ENCODE measurements at places on chromosomes 6 and 20. TPM values are rescaled to one million over a fixed set of nuclear protein-coding genes. Genes with fewer than 3 reads are reported as not detected.

Gene SOX18
- 36.8 TPM for total RNA-seq

Gene CD83
- 1.6 TPM for total RNA-seq

Gene NRN1
- total RNA-seq, result 13.7 TPM

Gene SOBP
- total RNA-seq, result 15.3 TPM

Gene BIRC7
- not detected for total RNA-seq

Gene ANGPT4
- total RNA-seq, result 0.05 TPM

Gene SGK2
- total RNA-seq, result 0.32 TPM

DNA sequence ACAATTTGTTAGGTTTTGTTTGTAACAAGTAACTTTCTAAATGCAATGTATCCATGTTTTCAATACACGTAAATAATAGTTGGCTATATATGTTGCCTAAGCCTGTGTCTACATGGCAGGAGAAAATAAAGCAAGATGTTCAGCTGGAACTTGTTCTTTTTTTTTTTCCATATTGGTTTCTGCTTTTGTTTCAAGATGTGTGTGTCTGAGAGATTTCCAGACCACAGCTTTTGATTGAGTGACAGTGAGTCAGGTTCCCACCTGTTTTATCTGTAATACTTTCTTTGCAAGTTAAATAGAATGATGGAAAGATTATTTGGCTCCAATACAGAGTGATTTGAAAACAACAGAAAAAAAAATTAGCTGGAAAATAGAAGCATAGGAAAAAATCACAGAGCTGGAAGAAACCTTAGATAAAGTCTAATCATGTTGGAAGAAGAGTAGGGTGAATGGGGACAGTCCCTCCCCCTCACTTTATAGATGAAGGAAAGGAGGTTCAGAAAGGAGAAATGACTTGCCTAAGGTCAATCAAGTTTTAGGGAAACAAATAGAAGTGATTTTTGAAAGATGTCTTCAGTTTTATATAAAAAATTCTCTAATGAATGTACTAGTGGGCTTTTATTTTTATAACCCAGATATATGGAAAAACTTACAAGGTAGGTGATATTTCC is 150.9 kb upstream of the STMND1 start:
- no peak for DNase-seq

DNA sequence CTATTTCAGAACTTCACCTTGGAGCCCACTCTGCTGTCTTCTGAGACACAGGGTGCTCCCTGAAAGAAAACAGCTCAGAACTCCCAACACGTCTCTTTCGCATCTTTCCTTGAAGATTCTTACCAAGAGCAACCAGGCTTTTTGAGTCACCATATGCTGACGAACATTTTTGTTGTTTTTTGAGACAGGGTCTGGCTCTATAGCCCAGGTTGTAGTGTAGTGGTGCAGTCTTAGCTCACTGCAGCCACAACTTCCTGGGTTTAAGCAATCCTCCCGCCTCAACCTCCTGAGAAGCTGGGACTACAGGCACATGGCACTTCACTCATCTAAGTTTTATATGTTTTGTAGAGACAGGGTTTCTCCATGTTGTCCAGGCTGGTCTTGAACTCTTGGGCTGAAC is 68.5 kb downstream of the TRMT11 start:
- no peak for DNase-seq

DNA sequence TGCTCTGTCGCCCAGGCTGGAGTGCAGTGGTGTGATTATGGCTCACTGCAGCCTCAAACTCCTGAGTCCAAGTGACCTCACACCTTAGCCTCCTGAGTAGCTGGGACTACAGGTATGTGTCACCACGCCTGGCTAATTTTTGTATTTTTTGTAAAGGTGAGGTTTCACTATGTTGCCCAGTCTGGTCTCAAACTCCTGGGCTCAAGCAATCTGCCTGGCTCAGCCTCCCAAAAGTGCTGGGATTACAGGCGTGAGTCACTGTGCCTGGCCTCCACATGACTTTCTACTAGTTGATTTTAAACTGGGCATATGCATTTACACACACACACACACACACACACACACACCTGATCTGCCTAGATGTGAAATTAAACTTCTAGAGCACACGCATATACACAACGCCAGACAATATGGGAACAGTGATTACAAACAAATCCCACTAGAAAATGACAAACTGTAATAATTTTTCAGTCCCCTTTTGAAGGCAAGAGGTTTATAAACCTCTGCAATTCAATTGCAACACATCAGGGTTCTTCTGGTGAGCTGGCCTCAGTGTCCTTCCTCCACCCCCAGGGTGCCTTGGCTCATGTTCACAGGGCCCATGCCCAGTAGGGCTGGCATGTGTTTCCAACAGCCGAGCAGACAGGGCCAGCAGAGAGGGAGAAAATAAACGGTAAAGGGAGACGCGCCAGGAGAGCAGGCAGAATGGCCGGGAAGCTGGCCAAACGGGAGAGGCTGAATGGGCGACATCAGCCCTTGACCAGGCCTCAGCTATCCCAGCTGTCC is 31.2 kb downstream of the PARD6B start:
- DNase-seq, result peak; percentile 90

DNA sequence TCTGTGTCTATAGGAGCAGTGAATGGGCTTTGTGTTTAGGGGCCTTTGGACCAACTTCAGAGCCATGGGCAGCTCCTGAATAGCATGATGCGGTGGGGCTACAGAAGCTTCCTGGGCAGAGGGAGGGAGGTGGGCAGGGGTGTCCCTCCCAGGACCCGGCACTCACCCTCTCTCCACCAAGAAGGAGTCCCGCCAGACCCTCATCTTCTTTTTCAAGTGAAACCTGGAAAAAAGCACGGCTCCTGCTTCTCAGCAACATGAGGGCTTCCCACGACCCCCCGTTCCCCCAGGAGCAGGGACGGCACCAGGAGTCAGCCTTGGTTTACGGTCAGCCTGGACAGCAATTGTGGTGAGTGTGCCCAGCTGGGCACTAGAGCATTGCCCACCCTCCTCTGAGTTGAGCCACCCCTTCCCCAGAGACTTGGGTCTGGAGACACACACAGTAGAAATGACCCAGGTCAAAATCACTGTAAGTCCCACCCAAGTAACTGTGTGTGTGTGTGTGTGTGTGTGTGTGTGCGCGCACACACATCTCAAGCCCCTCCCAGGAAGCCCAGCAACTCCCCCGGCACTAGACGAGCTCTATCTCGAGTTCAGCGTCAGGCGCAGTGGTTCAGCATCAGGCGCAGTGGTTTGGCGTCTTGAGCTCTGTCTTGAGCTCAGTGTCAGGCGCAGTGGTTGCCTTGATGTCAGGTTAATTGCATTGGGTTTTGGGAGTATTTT is 108.2 kb downstream of the SULF2 start:
- no peak for DNase-seq

DNA sequence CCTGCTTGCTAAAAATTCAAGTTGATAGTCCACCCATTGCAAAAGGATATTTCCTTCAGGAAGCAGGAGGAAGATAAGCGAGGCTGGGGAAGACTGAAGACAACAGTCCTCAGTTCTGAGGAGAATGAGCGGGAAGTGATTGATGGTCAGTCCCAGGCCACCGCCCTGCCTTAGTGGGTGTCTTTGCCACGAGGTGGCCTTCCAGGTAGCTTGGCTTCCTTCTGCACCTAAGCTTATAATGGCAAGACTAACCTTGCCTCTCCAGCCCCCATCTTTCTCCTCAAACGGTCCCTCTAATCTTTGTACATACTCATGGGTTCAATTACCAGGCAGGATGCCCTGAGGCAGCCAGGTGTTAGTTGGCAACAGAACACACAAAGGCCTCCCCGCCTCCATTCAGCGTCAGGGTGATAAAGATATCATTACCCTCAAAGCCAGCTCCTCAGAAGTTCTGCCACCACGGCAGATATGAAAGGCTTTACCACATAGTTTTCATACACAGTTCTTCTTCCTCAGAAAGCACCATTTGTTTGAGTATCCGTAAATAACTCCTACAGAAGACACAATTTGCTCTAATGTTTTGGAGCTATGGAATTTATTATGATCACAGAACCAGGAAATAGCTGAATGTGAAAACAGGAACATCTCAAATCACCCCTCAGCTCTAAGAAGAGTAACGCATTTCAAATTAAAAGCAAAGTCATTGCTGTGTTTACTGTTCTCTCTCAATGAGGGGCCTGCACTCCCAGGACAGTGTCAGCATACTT is 249.4 kb downstream of the ATXN1 start:
- no peak for DNase-seq

- DNase-seq, result no peak
These were observed 1.7 kb upstream of the FAM50B start for GRCh38 chr6:3847521-3847920.

DNA sequence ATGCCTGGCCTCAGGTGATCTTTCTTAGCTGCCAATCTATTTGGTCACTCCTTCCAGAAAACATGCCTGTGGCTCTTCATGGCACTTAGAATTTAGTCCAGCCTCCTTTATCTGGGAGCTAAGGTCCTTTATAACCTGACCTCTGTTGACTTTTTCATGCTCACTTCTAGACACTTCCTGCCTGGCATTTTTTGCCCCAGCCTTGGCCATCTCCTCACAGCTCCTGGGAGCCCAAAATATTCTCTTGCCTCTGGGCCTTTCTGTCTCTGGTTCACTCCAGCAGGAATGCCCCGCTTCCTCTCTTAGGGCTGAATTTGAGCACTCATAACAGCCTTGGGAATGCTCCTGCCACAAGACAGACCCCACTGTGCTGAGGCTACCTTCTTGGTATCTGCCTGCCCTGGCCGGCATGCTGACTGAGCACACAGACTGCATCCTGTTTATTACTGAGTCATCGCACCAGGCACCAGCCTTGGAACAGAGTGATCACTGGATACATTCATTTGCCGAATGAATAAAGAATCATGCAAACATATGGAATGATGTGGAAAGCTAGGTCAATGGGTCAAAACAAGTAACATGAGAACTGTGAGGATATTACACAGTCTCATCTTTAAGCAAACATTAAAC is 5.8 kb upstream of the EEF1E1 start:
- DNase-seq, result no peak

- no peak for DNase-seq
These were observed 46.4 kb upstream of the SLC35B3 start for GRCh38 chr6:8481727-8482126.

- DNase-seq, result no peak
These were observed 6.8 kb downstream of the HSPA12B start for GRCh38 chr20:3739054-3739925.

DNA sequence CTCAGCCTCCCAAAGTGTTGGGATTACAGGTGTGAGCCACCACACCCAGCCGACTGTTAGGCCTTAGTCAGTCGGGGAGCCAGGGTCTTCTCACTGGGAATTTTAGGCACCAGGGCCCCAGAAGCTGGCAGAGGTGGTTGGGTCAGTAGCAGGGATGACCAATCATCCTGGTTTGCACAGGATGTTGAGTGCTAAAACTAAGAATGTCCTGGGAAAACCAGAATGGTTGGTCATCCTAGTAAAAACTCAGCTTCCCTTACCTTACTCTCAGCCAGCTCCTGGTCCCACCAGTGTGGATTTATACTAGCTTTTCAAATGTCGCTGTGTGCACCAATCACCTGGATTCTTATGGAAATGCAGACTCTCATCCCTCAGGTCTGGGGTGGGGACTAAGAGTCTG is 31.8 kb downstream of the KCNG1 start:
- no peak for DNase-seq

DNA sequence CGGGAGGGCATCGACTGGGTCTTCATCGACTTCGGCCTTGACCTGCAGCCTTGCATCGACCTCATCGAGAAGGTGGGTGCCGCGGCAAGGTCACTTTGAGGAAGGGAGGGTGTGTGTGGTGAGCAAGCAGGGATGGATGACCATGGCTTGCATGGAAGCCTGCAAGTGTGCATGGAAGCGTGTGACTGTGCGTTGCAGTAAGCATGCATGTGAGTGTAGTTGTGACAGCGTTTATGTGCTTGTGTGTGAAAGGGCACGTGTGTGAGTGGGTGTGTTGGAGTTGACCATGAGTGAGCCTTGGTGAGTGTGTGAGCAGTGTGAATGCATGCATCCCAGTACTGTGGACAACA is 32.5 kb downstream of the MYH7B start:
- DNase-seq, result no peak

GRCh38 chr6:13604546-13605416 is 10.4 kb upstream of the NOL7 start:
- DNase-seq, result no peak

DNA sequence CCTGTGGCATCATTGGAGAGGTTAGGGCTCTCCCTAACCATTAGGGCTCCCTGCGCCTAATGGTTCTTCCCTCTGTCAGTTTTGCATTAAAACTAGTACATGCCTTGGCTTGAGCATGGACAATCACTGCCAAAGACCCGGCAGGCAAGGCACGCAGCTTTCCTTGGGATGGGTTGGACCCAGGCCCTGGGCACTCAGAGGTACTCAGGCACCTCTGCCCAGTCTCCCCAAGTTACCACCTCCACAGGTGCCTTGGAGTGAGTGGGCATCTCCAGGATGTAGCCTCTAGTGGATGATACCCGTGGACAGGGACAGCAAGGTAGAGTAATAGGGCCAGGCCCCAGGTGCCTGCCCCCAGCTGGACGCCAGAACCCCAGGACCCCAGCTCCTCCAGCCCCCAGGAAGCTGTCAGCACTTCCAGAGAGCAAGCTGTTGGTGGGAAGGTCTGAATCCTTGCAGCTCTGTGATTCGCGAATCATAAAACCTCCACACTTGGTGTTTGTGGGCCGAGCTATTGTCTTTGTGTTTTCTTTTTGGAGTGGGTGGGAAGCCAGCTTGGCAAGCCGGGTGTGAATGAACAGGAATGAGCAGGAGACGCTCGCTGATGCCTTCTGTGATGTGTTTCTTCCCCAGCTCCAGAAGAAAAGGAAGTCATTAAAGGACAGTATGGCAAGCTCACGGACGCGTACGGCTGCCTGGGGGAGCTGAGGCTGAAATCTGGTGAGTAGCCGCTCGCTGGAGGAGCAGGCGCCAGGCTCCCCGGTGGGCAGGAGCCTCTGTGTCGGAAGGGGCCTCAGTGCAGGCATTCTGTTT is 35.1 kb downstream of the SYNJ2 start:
- DNase-seq, result peak; percentile 32

- no peak for DNase-seq
These were observed 10.8 kb downstream of the ACTR5 start for GRCh38 chr20:38759106-38759505.

GRCh38 chr6:169810066-169810989 is 58.9 kb downstream of the ERMARD start:
- no peak for DNase-seq

All from left ventricle myocardium superior (tissue), 1 donor.